Pulmonary artery endothelial cell (primary cell): ENCODE measurements at places on chromosomes 7 and 10. TPM values are rescaled to one million over a fixed set of nuclear protein-coding genes. Genes with fewer than 3 reads are reported as not detected.

DNA sequence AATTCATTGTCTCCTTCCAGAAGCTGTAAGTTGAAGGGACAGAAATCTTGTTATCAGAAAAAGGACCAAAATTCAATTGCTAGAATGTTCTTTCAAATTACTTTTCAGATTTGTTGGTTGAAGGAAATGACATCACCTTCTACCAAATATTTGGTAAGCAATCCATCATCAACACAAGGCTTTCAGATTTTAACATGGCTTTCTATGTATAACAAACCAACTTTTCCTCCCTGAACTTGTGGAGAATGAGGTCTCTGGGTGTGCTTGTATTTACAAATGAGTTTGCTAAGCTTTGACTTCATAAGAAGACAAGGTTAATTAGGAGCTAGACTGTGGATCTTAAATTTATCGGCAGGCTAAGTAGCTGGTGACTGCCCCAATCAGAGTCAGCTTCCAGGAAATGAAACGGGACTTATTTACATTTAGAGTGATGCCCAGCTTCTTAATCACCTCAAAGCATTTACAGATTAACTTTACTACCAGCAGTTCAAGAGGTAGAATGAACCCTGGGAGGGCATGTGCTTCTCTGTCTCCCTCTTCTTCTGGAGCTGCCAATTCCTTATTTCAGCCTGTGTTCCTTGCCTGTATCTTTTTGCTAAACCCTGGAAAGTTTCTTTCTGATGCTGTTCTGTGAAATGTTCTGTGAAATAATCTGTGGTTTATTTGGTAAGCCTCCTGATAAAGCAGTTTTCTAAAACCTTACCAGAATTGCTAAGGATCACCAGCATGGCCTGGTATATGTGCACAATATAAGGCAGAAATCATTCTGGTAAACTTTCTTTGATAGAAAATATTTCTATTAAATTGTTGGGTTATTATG, 248.8 kb upstream of the FZD8 start:
- no peak for DNase-seq

GRCh38 chr10:34196058-34196433, 619.0 kb downstream of the PARD3 start:
- DNase-seq = no peak

DNA sequence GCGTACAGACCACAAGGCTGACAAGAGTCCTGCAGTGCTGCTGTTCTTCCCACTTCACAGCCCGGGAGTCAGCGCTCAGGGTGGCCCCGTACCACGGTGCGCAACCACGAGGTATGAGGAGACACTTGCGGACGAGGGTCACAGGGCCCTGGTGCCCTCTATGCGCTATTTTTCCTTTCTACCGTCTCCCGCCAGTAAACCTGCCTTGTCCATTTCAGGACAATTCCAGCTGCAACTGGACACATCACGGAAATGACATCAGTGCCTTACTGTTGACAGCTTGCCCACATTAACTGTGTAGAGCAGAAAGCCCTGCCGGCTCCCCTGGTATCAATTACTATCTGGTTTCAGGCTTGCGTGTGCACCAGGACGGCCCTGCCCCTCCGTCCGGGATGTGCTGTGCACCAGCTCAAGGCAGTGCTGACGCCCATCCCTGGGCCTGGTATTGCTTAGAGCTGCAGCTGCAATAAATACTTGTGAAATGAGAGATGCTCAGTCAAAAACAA, 65.1 kb downstream of the ZRANB1 start:
- DNase-seq = no peak

Gene EBF3
- total RNA-seq = 0.07 and 0.14 TPM in 2 replicates

Gene UBE2D1
- 10.3 and 12.8 TPM in 2 replicates for total RNA-seq
